ENCODE measurements at places on chromosomes 6 and 20.

DNA sequence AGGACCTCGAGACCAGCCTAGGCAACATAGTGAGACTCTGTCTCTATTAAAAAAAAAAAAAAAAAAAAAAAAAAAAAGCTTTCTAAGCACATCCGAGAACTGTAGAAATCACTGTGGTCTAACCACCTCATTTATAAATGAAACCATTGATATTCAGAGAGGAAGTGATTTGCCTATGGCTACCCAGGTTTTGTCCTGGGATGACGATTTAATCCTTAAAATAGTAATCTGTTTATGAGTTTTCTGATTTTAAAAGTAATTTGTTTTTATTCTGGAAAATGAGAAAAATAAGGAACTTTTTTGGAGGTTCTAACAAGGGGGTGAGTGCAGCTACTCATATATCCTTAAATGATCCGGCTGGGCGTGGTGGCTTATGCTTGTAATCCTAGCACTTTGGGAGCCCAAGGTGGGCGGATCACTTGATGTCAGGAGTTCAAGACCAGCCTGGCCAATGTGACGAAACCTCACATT is 6.5 kb upstream of the BTN3A2 start:
- no peak for DNase-seq

GRCh38 chr6:49202924-49203536 is 260.0 kb downstream of the MMUT start:
- DNase-seq: no peak

DNA sequence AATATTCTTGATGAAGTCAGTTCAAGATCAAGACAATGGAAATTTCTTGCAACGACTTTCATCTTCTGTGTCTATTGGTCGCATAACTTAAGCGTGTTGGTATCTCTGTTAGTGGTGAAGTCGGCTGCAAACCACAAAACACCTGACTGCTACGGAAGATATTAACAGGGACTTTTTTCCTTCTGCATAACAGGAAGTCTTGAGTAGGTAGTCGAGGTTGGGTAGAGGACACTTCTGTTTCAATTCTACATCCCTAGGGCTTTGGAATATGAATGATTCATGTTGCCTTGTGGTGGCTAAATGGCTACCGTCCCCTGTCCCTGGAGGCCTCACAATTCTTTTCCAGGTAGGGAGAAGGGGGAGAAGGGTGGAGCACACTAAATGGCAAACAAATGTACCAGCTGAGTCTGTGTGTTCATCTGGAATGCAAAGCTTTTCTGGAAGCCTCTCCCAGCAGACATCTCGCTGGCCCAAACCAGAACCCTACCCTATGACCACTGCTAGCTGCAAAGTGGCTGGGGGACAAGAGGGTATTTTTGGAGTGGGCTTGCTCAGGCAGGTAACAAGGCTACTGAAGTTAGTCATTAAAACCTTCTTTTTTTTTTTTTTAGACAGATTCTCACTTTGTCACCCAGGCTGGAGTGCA is 34.6 kb upstream of the NKX2-2 start:
- no peak for DNase-seq

DNA sequence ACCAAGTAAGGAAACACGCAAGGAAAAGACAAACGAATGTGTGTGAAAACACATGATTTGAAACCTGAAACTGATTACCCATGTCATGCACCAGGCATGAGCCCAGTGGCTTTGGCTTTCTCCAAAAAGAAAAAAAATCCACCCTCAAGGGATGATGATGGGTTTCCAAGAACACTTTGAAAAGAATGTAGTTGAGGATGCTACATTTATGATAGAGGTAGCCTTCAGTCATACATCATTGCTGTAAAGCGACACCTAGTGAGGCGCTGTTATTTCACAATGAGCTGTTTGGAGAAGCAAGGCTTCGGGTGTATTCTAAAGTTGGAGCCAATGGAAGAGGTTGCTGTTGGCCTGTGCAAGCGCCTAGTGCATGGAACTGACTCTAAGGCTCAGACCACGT is 124.9 kb downstream of the SCML4 start:
- no peak for DNase-seq

GRCh38 chr20:10646886-10647420 is 26.8 kb downstream of the JAG1 start:
- no peak for DNase-seq

- DNase-seq: peak; percentile 27
Observed at GRCh38 chr20:35991142-35991771, 22.9 kb downstream of the CNBD2 start.

- no peak for DNase-seq
Observed at GRCh38 chr20:33334111-33334510, 51.1 kb downstream of the BPIFB1 start.

GRCh38 chr6:14278446-14278845 is 160.9 kb downstream of the CD83 start:
- peak; percentile 46 for DNase-seq

DNA sequence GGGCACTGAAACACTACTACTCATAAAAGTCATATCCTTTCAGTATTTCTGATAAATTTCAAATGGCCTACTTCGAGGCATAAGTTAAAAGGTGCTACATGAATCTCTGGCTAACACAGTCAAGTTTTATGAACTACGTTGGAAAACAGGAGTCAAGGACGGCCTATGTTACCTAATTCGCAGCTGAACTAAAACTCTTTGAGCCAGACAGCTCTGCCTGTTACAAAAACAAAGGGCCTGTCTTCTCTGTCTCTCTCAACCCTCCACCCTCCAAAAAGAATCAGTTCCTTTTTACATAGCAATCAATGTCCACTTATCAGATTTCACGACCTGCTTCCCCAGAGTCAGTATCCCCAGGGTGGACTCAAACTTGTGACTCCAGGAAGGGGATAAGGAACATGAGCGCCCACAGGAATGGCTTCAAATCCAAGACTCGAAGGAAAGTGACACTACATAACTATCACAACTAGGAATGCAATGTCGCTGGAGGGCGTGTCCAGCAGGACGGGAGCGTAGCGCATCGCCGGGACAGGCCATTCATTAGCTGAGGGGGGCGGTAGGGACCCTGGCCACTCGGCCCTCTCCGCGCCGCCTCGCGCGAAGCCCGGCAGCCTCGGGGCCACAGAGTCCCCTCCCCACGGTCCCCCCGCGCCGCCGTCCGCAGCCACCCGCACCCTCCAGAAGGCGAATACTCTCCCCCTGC is 591 bp downstream of the IBTK start:
- peak; percentile 80 for DNase-seq

GRCh38 chr20:54648421-54649142 is 173.2 kb downstream of the DOK5 start:
- DNase-seq: no peak

DNA sequence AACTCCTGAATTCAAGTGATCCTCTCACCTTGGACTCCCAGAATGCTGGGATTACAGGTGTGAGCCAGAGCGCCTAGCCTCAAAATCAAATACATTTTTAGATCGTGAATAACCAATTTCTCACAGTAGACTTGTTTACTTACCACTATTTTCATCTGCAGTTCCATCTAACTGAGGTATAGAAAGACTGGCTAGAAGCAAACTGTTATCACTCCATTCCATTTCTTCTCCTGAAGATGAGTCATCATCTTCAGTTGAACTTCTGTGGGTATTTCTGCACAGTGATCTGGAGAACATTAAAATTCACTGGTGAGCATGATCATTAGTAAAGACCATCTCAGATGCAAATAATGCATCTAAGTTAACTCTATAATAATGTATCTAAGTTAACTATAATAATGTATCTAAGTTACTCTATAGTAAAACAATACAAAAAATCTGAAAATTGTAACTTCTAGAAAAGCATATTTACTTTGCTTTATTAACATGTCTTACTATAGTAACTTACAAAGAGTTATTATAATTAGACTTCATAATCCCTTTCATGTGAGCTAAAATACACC is 105.4 kb downstream of the REV3L start:
- DNase-seq: no peak

DNA sequence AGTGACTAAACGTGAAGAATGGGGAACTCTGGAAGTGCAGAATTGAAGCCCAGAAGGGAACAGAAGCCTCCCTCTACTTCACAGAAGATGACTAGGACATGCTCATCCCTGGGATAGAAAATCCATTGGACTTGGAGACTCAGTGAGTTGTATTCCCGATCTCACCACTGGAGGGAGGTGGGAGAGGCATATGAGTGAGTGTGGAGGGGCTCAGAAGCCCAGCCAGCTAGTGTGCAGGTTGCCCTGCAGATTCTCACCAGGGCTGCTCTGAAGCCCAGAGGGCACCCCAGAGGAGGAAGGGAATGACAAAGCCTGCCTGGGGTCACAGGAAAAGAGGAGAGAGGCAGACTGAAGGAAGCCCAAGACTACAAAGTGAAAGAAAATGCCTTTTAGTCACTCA is 42.1 kb upstream of the HLA-E start:
- no peak for DNase-seq

- DNase-seq: peak; percentile 68
Observed at GRCh38 chr6:85126485-85127167, 323.3 kb upstream of the NT5E start.

DNA sequence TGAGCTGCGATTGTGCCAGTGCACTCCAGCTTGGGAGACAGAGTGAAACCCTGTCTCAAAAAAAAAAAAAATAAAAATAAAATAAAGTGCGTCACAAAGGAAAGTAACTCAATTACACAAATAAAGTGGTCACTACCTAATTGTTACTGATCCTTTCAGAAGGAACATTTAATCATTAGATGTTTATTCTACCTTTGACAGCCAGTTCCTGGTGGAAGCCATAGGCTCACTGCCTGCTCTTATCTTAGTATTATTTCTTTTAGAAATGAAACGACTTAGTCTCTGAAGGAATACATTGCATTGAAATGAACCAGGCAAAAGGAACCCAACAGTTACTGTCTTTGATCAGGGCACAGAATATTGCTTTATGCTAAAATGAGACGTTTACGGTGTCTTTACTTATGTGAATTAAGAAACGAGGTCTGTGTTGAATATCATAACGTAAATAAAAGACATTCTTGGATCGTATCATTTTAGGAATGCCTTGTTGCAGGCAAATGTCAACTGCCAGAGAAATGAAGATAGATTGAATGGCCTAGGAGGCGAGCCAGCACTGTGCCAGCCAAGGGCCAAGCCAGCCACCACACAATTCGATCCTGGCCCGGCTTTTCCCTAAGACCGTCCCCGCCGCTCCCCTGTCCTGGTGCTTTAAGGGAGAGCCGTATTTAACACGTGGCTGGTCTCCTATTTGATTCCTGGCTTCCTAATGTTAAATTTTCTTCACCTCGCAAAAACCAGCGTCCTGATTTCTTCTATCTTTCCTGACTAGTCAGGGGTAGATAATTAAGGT is 136.7 kb upstream of the GMDS start:
- no peak for DNase-seq

DNA sequence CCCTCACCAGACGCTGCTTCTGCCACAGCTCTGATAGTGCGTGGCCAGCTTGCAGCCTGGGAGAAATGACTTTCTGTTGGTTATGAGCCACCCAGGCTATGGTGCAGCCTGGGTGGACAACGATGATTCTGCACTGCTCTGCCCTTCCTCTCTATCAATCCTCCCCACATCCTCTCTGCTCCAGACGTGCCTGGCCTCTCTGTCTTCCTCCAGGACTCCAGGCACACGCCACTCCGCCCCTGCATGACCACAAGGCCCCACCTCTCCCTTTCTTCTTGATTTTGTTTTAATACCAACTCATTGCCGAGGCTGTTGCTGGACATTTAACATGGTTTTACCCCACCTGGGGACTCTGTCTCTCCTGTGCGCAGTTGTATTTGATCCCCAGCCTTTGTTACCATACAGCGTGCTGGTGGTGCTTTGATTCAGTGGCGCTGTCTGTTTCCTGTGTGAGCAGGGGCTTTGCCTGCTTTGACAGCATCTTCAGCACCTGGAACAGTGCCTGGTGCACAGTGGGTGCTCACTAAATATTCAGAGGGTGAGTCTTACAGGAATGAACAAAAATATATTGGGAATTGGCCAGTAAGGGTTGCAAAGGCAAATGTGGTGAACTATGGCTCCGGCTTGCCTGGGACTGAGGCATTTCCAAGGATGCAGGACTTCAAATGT is 280.9 kb downstream of the CDH26 start:
- DNase-seq: no peak

DNA sequence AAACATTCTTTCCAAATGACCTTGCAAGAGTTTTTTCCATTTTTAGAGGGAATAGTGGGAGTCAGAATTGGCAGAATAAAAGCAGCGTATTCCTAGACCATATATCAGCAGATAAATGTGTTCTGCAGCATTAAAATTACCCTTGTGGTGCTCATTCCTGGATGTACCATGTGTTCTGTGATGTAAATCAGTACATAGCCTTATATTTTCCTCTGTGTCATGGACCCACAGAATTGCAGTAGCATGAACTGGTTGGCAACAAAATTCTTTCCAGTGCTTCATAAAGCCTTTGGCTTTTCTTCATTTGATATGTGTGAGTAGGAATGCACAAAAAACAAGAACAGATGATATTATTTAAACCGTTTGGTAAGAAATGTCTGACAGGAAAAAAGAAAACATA is 32.5 kb downstream of the ANKEF1 start:
- DNase-seq: no peak

DNA sequence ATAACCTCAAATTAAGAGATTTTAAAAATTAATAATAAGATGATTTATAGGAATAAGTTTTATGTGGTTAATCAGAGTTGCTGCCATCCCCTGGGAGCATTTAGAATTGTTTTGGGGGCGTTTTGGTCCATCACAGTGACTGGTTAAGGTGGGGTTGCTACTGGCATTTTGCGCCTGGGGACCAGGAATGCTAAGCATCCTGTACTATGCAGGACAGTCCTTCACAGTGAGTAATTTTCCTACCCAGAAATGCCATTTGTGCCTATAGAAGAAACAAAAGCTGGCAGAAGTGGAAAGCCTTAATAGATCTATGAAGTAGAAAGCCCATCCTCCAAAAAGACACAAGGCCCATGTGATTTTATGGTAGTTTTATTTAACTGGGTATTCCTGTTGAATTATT is 118.0 kb downstream of the ANKS1A start:
- DNase-seq: no peak

GRCh38 chr6:157445277-157446009 is 64.5 kb downstream of the ZDHHC14 start:
- no peak for DNase-seq

GRCh38 chr6:90701146-90701781 is 114.4 kb upstream of the MAP3K7 start:
- no peak for DNase-seq

DNA sequence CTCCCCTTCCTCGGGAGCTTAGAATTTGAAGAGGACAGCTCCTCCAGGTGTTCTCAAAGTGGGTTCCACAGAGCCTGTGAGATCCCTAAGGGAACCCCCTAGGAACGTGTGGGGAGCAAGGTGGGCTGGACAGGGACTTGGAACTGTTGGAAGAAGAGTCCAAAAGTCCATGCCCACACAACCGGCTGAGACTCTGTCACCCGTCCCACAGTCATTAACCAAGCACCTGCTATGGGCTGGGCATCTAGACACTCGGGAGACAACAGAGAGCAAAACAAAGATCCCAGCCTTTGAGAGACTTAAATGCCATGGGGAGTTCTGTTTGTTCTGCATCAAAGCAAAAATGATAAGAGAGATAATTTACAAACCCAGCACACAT is 51.9 kb upstream of the SAYSD1 start:
- no peak for DNase-seq

- DNase-seq: no peak
Observed at GRCh38 chr6:28868873-28869272, 54.9 kb downstream of the TRIM27 start.

GRCh38 chr20:43761386-43762340 is 34.9 kb upstream of the GTSF1L start:
- no peak for DNase-seq

- DNase-seq: no peak
Observed at GRCh38 chr6:41937472-41937860, 4.1 kb downstream of the CCND3 start.

- no peak for DNase-seq
Observed at GRCh38 chr20:53524589-53525312, 68.9 kb downstream of the ZNF217 start.

GRCh38 chr20:829551-829950 is 4.0 kb upstream of the FAM110A start:
- no peak for DNase-seq
